Naive thymus-derived CD8-positive, alpha-beta T cell (primary cell): ENCODE measurements at places on chromosomes 6 and 20.

DNA sequence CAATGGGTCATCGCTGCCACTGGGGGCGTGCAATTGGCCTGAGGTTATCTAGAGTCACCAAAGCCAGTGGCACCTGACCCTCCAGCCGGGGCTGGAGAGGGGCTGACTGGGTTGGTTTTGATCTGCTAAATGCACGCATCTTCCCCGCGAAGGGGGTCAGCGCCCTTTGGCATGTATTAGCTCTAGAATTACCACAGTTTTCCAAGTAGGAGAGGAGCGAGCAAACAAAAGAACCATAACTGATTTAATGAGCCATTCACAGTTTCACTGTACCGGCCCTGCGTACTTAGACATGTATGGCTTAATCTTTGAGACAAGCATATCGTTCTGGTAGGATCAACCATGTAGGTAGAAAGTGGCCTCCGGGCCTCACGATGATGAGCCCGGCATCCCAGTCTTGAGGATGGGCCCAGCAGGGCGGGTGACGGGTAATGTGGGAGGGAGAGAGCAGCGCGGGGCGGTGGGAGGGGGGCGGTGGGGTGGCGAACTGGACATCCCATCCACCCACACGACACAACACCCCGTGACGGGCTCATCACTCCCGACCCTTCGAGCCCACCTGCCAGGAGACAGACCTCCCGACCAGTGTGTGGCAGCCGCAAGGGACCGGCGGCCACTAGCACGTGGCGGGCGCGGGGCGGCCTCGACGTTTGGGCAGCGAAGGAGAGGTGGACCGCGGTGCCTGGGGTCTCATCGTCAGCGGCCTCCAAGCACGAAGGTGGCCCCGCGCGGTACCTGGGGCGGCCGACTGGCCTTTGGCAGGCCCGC is 1957.5 kb upstream of the DEFB115 start:
- no peak for DNase-seq

- no peak for DNase-seq
Observed at GRCh38 chr6:13159300-13159699, 169.0 kb downstream of the TBC1D7 start.

GRCh38 chr20:18323705-18324104 is 35.4 kb downstream of the ZNF133 start:
- DNase-seq, result no peak

GRCh38 chr6:93403390-93403789 is 16.0 kb downstream of the EPHA7 start:
- DNase-seq, result no peak

DNA sequence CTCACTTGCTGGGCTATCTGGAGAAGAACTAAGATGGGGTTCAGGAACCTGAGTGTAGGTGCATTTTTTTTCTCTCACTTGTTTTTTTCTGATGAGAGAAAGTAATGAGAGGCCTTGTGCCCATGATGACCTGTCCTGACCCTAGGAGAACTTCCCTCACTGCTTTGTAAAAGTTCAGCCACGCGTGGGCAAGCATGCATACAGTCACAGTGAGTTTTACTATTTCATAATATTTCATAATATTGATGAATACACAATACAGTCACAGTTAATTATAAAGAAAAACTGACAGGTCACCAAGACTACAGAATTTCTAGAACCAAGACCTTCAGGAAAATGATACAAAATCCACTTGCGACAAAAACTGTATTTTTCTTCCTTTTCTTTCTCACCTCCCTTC is 111.8 kb downstream of the MAP7 start:
- no peak for DNase-seq

- no peak for DNase-seq
Observed at GRCh38 chr6:74602206-74602605, 603.6 kb downstream of the COL12A1 start.

DNA sequence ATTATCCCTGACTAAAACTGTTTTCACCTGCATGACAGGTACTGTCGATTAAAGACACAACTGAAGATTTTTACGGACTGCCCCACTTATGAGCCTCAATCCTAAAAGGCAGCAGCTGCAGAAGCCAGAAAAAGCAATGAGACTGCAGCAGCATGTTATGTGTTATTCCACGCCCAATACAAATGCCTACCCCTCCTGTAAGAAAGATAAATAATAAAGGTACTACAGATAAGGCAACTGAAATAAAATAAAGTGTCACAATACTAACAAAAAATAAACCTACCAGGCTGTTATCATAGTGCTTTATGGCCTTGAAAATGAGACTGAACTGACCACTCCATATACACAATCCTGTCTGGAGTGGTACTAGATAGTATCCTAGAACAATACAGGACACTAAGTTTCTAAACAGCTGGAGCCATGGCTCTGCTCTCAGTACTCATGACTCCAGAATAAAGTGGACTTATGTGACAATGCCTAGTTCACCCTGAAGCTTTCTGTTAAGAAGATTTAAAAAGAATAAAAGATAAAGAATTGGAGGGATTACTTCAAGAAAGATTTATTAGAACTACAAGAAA is 9.5 kb downstream of the BCLAF1 start:
- no peak for DNase-seq

DNA sequence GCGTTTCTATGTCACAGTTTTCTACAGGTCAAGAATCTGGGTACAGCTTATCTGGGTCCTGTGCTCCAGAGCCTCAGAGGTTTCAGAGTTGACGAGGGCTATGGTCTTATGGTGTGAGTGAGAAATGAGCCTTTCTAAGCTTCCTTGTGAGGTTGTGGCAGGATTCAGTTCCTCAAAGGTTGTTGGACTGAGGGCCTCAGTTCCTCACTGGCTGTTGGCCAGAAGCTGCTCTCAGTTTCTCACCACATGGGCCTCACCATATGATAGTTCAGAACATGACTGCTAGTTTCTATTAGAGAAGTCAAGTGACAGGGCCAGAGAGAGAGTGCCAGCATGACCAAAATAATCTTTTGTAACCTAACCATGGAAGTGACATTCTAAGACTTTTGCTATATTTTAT is 96.1 kb downstream of the NUS1 start:
- DNase-seq, result no peak

GRCh38 chr20:58690396-58691135 is 2.0 kb upstream of the NPEPL1 start:
- no peak for DNase-seq

DNA sequence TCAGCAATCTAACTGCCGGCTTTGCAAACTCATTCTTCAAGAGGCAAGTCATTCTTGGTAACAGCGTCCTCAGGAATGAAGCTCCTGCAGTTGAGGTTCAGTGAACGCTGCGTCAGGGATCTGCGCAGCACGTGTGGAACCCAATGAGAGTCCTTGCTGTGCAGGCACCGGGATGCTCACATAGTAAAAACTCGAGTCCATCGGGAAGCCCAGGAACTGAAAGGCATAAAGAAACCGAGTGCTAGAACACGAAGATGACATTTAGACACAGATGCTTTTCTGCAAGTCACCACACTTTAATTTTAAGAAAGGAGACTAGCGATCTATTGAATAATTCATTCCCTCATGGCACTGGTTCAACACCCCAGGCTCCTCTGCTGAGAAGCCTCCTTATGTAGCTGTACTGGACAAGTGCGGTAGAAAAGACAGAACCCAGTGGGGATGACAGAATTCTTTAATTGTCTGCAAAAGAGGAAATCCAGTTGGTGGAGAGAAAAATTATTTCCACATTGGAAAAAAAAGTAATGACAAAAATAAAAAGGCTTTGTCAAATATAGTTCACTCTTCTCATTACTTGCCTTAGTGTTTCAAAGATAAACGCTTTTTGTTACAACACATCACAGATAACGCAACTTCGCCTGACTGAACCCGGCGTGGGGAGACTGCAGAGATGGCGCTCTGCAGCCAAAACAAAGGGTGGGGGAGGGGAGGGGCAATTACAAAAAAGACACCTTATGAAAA is 1.9 kb upstream of the AFDN start:
- DNase-seq, result no peak

DNA sequence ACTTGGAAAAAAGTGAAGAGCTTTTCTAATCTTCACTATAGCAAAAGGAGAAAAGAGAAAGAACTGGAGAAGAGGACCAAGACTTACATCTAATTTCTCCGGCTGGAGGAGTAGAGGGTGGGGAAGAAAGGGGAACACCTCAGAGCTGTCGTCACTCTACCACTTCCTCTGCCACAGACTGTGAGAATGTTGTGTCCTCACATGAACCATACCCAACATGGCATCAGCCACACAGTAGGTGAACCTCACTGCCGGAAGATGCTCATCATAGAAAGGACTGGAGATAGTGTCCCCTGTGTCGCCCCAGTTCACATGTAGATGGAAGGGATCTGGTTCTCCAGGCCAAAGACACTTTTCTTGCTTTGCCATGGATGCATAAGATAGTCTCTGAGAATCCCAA is 604.4 kb upstream of the NOX3 start:
- DNase-seq, result peak; percentile 57

DNA sequence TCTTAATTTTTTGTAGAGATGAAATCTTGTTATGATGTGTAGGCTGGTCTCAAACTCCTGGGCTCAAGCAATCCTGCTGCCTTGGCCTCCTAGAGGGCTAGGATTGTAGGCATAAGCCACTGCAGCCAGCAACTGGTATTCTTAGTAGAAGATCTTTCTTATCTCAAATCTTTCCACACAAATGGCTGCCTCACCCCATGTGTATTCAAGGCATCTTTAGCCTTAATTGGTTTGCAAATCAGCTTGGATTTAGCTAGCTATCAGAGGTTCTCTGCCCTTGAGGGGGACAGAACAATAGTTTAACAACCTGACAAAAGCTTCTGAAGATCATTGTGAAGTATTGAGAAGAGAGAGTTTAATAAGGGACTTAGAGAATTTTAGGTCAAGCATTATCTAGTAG is 17.9 kb upstream of the ABRACL start:
- no peak for DNase-seq
